ENCODE measurements at places on chromosomes 5 and 9.

DNA sequence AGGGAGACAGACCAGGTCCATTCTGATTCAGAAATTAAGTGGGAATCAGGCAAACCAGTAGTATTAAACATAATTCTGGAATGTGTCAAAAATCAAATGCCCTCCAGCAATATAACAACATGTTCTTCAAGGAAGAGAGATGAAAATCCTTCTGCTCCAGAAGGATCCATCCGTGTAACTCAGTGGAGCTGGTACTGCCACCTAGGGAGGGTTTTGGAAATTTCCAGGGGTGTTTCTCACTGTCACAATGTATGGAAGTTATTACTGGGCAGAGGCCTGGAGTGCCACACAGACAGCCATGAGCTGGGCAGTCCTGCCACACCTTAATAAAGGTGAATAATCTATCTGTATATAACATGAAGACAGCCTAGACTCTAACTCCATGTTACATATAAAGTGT lies 87.5 kb downstream of the TTLL11 start:
- DNase-seq: no peak

DNA sequence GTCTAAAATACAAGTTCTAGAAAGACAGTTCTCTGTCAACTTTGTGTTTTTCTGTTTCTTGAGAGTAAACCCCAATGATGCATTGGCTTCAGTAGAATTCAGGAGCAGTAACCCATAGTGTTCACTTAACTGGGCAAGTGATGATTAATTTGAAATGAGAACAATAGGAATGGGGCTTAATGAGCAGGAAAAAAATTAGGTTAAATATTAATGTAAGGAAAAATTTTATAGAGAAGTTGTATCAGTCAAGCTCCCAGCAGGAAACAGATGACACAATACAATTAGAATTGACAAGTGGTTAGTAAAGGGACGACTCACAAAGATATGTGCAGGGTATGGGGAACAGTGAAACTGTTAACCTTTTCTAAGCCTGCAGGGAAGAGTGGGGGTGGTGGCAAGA lies 38.2 kb downstream of the ENTREP1 start:
- DNase-seq: no peak

DNA sequence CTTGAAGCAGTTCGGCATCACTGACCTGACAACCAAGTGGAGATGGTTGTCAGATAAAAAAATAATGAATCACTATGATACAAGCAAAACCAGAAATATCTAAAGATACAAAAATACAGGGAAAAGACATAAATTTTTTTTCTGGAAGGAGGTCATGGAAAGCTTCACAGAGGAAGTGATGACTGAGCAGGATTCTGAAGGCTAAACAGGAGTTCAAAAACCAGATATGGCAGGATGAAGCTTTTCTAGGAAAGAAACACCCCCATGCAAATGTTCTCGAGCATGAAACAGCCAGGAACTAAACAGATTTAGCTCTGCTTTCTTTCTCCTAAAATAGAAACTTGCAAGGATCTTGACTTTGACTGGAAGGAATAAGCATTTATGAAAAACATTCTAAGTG lies 60.7 kb upstream of the IFNE start:
- DNase-seq: no peak

DNA sequence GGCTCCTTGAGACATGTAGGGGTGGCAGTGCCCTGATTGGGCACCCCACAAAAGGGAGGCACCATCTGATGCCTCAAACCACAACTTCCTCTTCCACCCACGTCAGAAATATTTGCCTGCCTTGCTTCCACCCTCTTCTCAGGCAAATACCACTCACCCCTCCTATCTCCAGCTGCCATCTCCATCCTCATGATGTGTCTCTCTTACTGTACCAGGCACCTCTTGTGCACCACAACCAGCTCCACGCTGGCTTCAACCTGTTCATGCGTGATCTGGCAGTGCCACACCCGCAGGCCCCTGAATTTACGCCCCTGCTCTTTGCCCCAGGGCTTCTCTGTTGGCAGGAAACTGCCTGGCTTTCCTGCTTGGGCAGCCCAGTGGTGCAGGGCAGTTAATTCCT lies 87.8 kb upstream of the HSPA9 start:
- no peak for DNase-seq

DNA sequence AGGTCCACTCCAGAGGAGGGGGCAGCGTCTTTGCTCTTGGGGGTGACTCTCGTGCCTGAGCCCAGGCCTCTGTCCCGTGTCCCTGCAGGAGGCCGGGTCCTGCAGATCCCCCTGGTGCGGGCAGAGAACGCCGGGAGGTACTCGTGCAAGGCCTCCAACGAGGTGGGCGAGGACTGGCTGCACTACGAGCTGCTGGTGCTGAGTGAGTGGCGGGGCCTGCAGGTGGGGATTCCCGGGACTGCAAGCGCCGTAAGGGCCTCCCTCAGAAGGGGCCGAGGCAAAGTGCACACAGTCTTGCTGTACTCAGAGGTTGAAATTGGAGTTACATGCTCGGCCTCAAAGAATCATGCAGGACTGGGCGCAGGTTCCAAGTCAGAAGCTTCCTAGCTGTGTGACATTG lies 62.7 kb upstream of the ASS1 start:
- no peak for DNase-seq

DNA sequence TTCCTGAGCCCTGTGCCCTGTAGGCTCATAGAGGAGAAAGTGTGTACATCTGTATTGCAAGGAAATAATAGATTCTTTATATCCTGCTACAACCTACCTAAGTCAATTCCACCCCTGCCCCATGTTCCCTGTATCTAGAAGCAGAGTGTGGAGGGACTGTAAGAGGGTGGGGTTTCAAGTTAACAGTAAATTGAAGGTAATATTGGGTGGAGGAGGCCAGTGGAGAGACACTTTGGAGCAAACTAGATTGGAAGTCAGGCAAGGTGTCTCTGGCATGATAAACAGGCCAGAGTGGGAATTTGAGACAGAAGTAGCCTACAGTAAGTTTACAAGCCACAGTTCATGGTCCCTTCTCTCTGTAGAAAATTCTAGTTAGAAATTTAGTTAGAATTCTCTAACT lies 2.3 kb upstream of the HEMGN start:
- no peak for DNase-seq

- no peak for DNase-seq
Observed at GRCh38 chr9:95581900-95582299, 65.1 kb upstream of the PTCH1 start.

DNA sequence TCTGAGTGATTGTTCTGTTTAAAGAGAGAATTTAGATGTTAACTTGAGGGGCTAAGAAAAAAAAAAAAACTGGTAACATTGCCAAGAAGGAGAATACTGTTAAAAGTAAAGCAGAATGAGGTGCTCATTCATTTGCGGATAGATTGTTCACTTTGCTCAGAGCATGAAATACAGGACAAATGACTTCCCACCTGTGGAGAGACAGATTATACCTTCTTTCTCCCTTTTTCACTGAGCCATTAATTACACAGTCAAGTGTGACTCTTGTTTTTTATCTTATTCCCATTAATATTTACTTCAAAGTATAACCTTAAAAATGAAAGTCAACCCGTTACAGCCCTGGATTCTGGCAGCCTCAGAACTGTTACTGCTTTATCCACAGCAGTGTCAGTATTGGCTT lies 264.5 kb downstream of the TAF11L14 start:
- DNase-seq: no peak

GRCh38 chr5:104456122-104456521 lies 893.5 kb upstream of the NUDT12 start:
- no peak for DNase-seq

GRCh38 chr5:52743970-52744369 lies 43.7 kb upstream of the ITGA1 start:
- DNase-seq: no peak

DNA sequence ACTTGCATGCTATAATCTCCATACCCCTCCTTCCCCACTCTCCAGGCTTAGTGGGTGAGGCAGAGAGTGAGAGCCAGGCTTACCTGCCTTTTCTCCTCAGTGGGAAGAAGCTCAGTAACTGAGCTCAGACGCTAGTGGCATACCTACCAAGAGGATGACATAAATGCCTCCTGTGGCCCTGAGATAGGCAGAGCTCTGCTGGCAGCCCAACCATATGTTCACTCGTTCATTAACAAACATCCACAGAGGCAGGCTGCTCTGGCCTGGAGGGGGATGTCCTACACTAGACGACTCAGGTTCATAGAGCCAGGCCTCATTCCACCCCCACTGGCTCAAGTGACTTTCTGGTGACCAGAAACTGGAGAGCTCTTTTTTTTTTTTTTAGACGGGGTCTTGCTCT lies 81.3 kb downstream of the THBS4 start:
- no peak for DNase-seq

GRCh38 chr5:6708814-6709213 lies 4.4 kb upstream of the TENT4A start:
- DNase-seq: no peak

GRCh38 chr9:21402386-21403251 lies 6.3 kb upstream of the IFNA8 start:
- DNase-seq: no peak

- DNase-seq: no peak
Observed at GRCh38 chr9:26597542-26598149, 295.0 kb downstream of the CAAP1 start.

DNA sequence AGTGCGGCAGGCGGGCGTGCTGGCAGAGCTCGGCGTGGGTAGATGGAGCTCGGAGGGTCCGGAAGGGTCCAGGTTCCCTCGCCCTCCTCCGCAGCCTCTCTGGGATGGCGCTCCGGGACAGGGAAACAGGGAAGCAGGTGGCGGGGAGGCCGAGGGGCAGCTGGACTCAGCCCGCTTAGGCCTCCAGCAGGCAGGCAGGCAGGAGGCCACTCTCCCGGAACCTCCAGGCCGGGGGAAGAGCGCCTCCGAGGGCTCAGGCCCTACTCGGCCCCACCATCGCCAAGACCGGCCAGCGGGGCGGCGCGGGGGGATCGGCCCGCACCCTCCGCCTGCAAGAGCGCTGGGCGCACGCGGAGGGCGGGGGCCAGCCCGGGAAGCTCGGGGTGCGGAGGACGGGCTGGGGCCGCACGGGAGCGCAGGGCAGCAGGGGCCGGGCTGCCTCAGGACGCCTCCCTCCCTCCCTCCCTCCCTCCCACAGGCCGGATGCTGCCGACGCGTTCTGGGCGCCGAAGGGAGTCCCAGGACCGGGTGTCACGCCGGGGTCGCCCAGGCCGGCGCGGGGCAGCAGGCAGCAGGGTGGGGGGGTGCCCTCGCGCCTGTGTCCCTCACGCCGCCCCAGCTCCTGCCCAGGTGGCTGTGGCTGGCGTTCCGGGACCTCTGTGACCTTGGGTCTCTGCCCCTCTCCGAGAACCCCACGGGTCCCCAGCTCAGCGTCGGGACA lies 977 bp downstream of the MGAT4B start:
- DNase-seq: no peak

DNA sequence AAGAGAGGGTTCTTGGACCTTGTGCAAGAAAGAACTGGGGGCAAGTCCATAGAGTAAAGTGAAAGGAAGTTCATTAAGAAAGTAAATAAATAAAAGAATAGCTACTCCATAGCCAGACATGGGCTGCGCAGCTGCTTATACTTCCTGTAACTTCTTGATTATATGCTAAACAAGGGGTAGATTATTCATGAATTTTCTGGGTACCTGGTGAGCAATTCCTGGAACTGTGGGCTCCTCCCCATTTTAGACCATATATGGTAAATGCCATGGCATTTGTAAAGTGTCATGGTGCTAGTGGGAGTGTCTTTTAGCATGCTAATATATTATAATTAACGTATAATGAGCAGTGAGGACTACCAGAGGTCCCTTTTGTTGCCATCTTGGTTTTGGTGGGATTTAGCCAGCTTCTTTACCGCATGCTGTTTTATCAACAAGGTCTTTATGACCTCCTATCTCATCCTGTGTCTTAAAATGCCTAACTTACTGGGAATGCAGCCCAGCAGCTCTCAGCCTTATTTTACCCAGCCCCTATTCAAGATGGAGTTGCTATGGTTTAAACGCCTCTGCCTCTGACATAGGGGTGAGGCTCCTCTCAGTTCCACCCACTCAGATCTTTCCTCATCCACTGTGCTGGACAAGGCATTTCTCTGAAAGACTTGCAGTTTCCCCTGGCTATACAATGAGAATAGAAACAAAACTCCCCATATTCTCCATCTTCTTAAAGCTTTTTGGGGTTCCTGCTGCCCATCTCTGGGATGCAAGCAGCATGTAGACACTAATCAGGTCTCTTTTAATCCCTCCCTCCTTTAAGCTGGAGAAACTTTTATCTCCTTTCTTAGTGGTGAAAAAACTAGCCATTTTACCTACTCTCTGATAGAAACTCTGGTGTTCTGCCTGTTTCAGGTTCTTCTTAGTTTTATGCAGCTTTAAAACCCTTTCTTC lies 91.2 kb downstream of the ARRDC3 start:
- no peak for DNase-seq

GRCh38 chr5:9927521-9927997 lies 297.4 kb upstream of the TAS2R1 start:
- no peak for DNase-seq

DNA sequence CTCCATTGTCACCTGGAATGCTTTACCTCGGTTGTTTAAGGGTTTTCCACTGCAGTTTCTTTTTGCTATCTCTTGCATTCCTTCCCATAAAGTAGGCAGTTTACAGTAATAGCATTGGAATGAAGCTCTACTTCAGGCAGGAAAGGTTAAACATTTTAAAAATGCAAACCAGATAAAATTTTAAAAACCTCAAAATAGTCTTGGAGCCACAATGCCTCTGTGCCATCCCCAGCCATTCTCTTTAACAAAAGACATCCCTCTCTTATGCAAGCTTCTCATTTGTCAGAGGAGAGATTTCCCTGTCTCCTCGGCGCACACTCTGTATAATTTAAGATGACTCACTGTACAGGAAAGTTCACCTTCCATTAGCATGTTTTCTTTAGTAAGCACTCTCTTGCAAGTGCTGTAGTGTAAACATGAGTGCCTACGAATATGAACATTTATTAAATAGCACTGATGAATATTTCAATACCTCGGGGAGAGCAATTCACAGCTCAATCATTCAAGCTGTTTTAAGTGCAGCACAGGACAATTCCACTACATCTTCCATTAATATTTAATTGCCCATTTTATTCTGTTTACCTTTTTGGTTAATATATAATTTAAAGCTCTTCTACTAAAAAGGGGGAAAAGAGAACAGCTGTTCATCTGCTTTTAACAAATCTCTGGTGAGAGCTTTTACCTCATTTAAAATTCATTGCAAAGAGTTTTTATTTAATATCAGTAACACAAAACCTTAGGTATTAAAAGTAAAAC lies 343.6 kb downstream of the SPATA31D1 start:
- DNase-seq: peak; percentile 66

DNA sequence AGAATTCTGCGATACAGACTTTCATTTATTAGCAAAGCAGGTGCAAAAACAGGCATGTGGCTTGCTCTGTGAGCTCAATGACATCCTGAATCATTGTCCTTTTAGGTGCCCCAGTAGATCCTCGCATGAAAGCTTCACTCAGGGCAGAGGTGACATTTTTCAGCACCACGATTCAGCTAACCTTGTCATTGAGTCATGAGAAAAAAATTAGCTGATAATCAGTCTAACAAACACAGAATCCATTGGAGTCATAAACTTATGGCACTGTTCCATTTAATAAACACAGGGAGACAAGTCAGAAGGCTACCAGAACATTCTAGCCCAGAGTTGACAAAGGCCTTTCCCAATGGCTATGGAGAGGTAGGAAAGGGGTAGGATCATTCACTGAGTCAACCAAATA lies 104.8 kb upstream of the RAD23B start:
- no peak for DNase-seq

GRCh38 chr9:26346942-26347477 lies 545.6 kb downstream of the CAAP1 start:
- no peak for DNase-seq
